Neural crest cell (in vitro differentiated cells): ENCODE measurements at places on chromosomes 1 and 21. TPM values are rescaled to one million over a fixed set of nuclear protein-coding genes. Genes with fewer than 3 reads are reported as not detected.

SERBP1 gene
- total RNA-seq = 370 and 378 TPM in 2 replicates

TCHHL1 gene
- total RNA-seq = not detected in 2 replicates

C1orf94 gene
- total RNA-seq = not detected in 2 replicates

MYOM3 gene
- not detected in 2 replicates for total RNA-seq

- DNase-seq = no peak
Measured at GRCh38 chr21:33070744-33070997, 730 bp downstream of the OLIG1 start.

- DNase-seq = no peak
Measured at GRCh38 chr1:244280201-244280600, 171.5 kb downstream of the ADSS2 start.

DNA sequence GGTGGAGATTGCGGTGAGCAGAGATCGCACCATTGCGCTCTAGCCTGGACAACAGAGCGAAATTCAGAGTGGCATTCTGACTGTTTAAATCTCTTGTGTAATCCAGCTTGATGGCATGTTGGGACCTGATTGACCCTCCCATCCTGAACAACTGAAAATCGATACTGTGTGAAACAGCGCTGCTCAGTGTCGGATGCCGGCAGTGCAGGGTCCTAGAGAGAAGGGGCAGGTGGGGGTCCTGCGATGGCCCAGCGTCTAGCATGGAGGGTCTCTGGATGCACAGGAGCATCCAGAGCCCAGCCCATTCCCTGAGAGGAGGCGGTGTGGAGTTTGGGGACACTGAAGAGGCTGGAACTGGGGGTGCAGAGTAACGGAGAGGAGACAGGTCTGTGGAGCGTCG, 15.8 kb downstream of the AGT start:
- DNase-seq = no peak

DNA sequence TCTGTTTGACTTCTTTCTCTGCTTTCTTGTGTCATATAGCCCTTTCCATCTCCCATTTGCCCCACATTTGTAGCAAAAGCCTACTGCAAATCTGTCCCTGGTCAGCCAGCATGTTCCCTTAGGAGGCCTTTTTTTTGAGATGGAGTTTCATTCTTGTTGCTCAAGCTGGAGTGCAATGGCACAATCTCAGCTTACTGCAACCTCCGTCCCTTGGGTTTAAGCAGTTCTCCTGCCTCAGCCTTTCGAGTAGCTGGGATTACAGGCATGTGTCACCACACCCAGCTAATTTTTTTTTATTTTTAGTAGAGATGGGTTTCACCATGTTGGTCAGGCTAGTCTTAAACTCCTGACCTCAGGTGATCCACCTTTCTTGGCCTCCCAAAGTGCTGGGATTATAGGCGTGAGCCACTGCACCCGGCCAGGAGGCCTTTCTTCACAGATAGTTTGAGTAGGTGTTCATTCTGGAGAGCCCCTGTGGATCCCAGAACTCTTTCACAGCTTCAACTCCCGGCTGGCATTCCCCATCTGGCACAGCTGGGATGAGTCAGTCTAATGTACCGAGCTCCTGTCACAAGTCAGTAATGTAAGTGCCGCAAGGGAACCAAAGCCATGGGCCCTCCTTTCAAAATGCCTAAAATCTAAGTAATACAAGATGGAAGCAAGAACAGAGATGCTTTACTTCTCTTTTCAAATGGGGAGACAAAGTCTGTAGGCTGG, 9.4 kb upstream of the NHLH1 start:
- no peak for DNase-seq

DNA sequence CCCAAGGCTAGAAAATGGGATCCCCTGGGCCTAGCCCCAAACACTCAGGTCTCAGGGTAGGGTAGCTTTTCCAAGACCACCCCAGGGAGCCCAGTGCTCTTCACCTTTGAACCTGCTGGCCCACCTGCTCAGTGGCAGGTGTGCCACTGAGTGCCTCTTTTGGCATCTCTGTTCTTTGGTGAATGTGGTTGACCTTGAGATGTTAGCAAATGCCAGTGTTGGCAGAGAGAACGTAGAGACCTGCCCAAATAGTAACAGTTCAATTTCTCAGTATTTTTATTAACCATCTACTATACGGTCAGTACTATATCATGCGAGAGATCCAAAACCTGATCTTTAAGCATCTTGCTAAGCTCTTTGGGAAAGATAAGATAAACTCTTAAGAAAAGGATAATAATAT, 128.2 kb downstream of the PEX14 start:
- no peak for DNase-seq
